ENCODE measurements at places on chromosomes 1 and 21.

DNA sequence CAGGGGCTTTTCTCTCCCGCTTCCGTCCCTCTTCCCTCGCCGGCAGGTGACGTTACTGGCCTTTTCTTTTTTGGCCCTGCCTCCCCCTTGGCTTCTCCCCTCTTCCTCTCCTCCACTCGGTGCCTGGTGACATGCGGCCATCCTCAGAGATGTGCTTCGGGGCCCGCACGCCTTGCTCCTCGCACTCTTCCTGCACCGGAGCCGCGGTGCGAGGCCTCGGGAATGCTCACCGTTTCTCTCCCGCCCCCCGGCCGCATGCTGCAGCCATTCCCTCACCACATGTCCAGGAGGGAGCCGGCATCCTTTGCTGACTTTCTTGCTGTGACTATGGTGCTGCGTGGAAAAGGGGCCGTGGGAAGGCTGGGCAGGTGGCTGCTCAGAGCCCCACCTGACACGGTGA, 39.3 kb downstream of the PDE9A start:
- DNase-seq, result no peak

DNA sequence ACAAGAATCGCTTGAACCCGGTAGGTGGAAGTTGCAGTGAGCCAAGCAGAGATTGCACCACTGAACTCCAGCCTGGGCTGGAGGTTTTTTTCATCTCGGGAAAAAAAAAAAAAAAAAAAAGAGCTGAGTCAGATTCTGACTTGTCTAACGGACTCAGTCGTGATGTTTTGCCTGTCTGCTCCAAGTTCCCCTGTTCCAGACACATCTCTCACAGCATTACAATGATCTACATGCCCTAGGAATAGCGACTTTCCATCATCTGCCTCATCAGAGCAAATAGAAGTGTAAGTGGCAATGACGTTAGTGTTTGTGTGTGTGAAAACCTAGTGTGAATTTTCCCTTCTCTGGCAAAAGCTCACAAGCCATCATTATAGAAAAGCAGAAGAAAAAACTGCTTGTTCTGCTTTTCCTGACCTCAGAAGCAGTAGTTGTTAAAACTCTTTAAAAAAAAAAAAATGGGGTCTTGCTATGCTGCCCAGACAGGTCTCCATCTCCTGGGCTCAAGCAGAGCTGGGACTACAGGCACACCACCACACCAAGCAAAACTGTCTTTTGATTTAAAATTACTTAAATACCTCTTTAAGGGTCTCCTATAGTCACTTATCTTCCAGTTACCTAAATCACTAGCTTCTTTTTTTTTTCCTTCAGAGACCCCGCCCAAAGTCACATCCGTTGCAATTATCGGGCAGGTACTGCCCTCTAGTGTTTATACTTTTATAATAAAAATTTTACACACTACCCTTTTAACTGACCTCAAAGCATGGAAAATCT, 37.3 kb downstream of the PLEKHO1 start:
- DNase-seq, result peak; percentile 66

GRCh38 chr1:39317111-39317510, 112.6 kb downstream of the MACF1 start:
- DNase-seq, result no peak

DNA sequence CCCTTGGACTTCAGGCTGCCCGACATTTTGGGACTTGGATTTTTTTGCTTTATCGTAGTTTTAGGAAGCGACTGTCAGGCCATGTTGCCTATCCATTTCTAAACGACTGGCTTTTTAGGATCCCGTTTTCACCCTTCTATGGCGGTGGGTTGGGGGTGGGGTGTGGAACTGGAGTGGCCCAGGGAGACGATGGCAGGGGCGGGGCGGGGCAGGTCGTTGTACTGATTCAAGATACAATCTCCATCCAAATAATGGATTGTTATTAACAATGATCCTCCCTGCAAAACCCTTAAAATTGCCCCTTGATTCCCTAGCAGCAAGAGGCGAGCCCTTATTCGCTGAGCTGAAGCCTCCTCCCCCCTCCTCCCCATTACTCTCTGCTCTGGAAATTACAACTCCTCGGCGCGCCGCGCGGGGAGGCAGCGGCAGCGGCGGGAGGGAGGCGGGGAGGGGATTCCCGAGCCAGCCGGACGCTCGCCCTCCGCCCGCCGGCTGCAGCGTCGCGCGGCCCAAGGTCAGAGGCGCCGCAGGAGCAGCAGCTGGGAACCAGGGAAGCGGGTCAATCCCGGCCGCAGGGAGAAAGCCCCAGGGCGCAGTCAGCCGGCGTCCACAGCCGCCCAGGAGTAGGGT, at the start of gene TRIM67:
Gene TRIM67, plus strand, starts transcription at position 392 of the 630 bp plus-strand sequence. CDS start 912 bp downstream, outside the sequence.
- peak; percentile 51 for DNase-seq

GRCh38 chr1:91844862-91845528, 41.0 kb downstream of the TGFBR3 start:
- no peak for DNase-seq

DNA sequence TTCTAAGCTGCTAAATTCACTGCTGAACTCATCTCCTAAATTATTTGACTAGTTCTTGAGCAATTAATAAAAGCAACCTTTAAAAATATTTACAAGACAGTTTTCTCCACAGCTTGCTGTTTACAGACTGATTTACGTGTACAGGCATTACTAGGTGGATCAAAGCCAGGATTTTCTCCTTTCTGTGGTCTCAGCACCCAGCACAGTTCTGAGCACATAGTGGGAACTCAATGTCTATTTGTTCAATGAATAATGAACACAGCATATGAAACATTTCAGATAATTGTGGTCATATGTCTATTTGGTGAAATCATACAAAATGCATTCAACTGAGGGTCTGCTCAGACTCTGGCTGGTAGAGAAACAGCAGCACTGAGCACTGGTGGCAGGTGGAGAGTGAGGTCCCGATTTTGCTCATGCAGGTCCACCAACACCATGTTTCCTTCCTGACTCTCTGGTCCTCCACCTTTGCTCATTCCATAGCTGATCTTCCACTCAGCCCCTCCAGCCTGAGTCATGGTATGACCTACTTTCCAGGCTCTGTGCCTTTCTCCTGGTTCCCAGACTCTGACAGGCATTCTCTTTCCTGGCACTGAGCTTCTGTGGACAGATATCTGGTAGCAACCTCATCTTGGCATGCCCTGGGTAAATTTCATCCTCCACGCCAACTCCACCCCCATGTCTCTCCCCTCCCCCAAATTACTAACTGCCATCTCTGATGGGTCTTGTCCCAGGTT, 311.3 kb downstream of the TGFB2 start:
- DNase-seq, result no peak

- no peak for DNase-seq
These were observed 16.7 kb downstream of the ALX3 start for GRCh38 chr1:110053552-110054428.

- DNase-seq, result peak; percentile 24
These were observed 11.6 kb upstream of the S100A7A start for GRCh38 chr1:153404768-153405167.

- no peak for DNase-seq
These were observed 104.3 kb downstream of the RYR2 start for GRCh38 chr1:237146241-237146640.
